AG10803 (cell line): ENCODE measurements at places on chromosomes 5 and 9.

- DNase-seq: no peak
These were observed 88.1 kb upstream of the PTPRD start for GRCh38 chr9:10700915-10701314.

DNA sequence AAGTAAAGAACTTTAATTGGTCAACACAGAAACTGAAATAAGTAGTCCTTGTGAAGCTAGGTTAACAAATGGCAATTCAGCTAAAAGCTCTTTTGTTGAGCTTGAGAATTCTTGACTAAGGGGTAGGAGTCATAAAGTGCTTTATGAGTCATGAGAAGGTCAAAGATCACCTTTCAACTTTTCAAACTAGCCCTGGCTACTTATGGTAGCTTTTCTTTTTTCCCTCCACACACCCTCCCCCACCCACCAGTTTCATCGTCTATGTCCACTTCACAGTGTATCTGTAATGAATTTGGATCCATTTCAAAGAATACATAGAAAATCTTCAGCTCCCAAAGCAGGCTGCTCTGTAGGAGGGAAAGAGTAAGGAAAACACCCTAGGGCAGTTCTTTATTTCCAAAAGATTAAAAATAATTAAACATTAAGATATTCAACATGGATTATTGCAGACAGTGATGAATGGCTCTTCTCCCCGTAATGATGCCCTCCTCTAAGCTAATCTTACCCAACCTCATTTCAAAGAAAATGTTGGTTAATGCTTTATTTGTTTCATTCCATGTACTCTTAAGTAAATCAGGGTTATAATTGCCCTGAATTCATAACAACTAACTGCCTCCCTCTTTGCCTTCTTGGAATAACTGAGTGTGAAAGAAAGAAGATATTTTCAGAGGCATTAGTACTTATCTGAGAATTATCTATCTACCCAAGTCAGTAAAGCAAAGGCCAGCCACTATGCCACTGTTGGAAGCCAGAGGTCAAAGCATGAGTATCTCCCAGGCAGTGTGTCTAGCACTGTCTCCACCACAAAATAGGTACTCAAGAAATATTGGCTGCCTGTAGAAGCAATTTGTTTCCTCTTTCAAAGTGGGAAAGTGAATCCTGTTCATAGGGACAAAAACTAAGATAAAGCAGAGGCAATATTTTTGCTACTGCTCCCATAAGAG lies 290.6 kb downstream of the PIK3R1 start:
- DNase-seq: no peak

- no peak for DNase-seq
These were observed 94.3 kb downstream of the PRKACG start for GRCh38 chr9:68919661-68920060.

DNA sequence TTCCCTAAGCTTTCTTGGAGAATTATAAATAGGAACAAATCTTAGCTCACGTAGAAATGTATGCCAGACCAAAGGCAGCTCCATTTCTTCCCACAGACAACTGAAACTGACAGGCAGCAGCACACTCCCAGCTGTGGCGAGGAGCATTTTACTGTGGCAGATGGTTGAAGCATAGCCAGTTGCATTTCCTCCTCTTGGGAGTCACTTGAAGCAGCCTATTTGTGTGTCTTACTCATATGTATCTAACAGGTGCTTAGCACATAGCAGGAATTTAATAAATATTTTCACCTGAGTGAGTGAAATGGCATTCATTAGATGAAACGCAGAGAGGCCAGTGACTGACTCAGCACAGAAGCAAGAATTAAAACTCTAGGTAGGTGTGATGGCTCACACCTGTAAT lies 12.3 kb upstream of the MTMR12 start:
- DNase-seq: peak; percentile 60

DNA sequence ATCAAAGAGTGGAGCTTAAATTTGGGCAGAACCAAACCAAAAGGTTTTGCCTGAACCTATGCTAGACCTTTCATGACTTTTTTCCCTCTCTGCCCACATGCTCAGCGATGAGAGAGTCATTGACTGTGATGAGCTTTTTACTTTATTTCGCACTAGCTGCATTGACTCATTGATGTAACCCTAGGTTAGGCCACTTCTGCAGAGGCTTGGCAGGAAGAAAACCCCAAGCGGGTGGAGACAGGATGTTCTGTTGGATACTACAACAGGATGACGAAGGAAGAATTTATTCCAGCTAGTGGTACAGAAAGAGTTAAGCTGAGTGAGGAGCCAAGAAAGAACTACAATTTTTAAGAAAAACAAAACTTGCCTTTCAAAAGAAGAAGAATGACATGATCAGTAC lies 18.4 kb downstream of the AGXT2 start:
- peak; percentile 62 for DNase-seq

GRCh38 chr9:69645488-69645887 lies 26.7 kb downstream of the APBA1 start:
- DNase-seq: no peak

DNA sequence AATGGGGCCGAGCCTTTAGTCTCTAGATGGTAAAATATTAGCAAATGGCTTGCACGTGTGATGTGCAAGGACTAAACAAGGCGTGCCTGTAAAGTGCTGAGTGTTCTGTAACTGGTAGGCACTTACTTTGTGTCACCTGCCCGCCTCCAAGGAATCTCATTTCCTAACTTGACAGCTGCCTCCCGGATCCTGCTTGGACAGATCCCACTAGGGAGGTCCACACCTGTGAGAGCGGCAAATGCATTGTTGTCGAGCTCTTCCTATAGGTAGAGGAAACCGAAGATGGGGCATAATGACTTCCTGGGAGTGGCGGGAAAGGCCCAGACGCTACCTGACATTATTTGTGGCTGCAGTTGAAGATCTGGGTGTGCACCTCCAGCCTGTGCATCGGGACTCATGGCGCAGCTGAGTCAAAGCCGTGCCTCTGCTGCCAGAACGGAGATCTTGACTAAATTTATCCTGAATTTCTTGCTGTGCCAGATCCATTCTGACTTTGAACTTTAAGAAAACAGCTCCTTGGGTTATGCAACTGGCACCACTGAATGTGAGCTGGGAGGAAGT lies 79.8 kb downstream of the TENT4A start:
- DNase-seq: no peak
